ENCODE measurements at places on chromosomes 13 and 19. TPM values are rescaled to one million over a fixed set of nuclear protein-coding genes. Genes with fewer than 3 reads are reported as not detected.
A peak's percentile ranks its signal among the peaks of the same experiment; 100 is the strongest.

The PDX1 gene
- not detected for total RNA-seq

The SIGLEC5 gene
- 0.74 TPM for total RNA-seq

The NKG7 gene
- not detected for total RNA-seq

GRCh38 chr19:13615890-13616289 is 109.6 kb upstream of the CACNA1A start:
- DNase-seq, result no peak

The NR2F6 gene
- 51.8 TPM for total RNA-seq

The F2RL3 gene
- total RNA-seq, result 7.0 TPM

- no peak for DNase-seq
These were observed 46.6 kb upstream of the TM9SF2 start for GRCh38 chr13:99454518-99455183.

- DNase-seq, result no peak
These were observed 393.2 kb downstream of the DLEU7 start for GRCh38 chr13:50450279-50450678.

DNA sequence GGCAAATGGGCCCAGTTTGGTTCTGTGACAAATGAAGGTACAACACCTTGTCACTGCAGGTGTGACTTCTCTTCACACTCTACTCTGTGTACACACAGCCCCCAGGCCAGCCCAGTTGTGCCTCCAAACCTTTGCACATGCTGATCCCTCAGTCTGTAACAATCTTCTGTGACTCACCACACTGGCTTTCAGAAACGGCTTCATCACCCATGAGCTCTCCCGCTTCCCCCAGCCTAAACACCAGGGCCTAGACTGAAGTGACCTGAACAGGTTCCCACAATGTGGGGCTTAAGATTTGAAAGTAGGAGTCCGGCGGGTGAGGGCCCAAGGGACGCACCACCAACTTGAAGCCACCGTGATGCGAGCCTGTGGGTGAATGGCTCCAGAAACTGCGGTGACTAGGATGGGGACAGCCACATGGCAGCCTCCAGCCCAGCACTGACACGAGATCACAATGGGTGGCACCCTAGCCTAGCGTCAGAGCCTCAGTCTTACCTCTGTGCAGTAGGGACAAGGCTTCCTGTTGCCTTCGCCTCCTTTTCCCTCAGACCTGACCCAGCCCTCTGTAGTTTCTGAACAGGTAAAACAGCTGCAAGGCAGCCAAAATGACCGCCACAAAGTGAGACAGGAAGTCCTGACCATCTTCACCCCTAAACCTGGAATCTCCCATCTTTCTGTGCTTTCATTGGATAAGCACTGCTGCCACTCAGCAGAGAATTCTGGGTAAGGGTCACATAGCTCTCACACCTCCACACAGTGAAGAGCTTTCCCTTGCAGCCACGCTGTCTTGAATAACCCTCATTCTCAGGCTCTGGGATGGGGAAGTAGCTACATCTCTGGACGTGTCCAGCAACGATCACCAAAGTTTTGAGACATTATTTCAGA is 34.2 kb upstream of the ZNF599 start:
- DNase-seq, result no peak

The CRB3 gene
- not detected for total RNA-seq

The SERP2 gene
- 1.9 TPM for total RNA-seq

- DNase-seq, result peak; percentile 100
These were observed 1.5 kb downstream of the CLEC11A start for GRCh38 chr19:50724522-50725217.

- peak; percentile 96 for DNase-seq
These were observed 4.2 kb upstream of the SPACA6 start for GRCh38 chr19:51688671-51689571.

GRCh38 chr19:42528354-42529247 is at the start of gene CEACAM1:
Gene CEACAM1, minus strand, starts transcription at chr19:42528481. Its CDS starts 107 bp downstream, at chr19:42528374.
- peak; percentile 50 for DNase-seq

The SIAH3 gene
- total RNA-seq, result 0.12 TPM

- no peak for DNase-seq
These were observed 22.4 kb downstream of the AMER2 start for GRCh38 chr13:25149711-25150110.

The C13orf46 gene
- total RNA-seq, result not detected

DNA sequence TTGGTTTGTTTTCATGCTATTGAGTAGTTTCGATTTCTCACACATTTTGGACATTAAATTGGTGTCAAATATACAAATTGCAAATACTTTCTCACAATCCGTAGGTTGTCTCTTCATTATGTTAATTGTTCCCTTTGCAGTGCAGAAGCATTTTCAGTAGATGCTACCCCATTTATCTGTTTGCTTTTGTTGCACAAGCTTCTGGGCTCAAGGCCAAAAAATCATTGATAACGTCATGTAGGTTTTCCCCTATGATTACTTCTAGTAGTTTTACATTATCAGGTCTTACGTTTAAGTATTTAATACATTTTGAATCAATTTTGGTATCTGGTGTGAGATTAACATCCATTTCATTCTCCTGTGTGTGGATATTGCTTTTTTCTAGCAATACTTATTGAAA is 14.0 kb upstream of the ZNF347 start:
- no peak for DNase-seq

GRCh38 chr13:104408733-104409132 is 1342.5 kb upstream of the SLC10A2 start:
- no peak for DNase-seq
